Right ventricle myocardium superior (tissue), 1 donor: ENCODE measurements at places on chromosomes 7 and 10.
A peak's percentile ranks its signal among the peaks of the same experiment; 100 is the strongest.

DNA sequence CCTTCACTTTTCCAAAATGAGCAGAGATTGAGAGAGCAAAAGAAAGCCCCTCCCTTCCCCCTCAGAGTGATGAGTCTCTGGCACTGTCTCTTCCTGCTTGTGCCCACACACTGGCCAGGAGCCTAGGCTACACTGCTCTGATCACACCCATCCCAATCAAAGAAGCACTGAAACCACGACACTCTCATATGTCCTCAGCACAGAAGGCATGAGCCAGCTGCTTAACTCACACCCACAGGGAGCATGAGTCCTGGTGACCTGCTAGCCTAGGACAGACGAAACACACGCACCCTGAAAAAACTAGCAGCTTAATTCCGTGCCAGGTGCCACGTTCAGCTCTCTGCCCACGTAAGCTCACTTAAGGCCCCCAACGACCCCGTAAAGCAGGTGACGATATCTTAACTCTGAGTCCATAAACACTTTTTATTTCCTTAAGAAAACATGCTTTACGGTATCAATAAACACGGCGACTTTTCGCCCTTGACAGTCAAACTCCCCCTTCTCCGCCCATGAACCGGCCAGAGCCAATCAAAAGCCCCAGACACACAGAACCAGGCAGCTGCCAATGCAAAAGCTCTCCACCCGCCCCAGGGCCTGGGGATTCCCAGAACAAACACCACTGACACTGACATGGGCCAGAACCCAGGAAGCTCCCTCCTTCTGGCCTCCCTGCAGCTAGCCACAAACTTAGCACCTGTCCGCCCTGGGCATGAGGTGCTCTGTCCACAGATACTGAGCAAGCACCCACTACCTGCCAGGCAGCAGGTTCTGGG, 69.0 kb downstream of the TNRC18 start:
- peak; percentile 81 for DNase-seq

DNA sequence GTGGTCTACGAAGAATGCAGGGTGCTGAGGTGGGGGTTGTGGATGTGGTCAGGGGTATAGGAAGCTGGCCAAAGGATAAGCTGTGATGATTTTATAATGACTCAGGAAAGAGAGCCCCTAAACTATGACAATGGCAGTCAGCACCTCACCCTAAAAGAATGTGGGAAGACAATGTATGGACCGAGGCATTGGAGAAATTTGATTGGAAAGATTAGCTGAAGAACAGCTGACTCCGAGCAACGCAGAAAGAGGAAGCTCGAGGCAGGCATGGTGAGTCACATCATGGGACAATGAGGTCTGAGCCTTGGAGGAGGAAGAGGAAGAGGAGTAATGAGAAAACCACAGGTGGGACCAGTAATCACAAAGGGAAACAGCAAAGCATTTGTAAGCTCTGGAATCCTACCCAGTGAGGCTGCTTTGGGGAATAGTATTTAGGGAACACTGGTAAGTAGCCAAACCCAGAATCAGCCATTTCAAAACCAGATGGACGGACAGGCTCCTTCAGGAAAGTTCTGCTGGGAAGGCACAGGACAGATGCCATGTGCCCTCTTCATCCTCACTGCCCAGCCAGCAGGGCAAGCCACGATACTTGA, 295.4 kb downstream of the PRPF18 start:
- DNase-seq, result peak; percentile 59

- no peak for DNase-seq
Observed at GRCh38 chr10:18719811-18720210, 60.6 kb downstream of the ARL5B start.

- no peak for DNase-seq
Observed at GRCh38 chr7:126302639-126303038, 950.1 kb downstream of the GRM8 start.

GRCh38 chr10:12419262-12419847, 70.0 kb downstream of the CAMK1D start:
- DNase-seq, result no peak

DNA sequence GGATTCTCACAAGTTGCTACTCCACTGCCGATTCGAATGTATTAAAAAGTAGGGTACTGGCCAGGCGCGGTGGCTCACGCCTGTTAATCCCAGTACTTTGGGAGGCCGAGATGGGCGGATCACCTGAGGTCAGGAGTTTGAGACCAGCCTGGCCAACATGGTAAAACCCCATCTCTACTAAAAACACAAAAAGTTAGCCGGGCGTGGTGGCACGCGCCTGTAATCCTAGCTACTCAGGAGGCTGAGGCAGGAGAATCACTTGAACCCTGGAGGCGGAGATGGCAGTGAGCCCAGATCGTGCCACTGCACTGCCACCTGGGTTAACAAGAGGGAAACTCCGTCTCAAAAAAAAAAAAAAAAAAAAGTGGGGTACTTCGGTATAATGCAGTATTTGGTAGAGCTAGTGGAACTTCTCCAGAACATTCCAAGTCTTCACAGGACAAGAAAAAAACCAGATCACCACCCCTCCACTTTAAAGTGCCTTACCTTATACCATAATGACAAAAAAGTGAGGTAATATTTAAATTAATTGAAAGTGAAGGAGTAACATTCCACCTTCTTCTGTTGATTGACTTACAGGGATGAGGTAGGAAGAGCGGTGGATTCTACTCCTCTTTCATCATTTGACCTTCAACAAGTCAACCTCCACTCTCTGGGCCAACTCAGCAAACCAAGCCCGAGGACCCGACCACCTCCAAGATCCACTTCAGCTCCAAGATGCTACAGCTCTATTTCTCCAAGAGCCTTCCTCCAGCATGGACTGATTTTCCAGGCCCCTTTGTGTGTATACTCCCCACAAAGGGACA, 2.0 kb downstream of the BAZ1B start:
- no peak for DNase-seq

DNA sequence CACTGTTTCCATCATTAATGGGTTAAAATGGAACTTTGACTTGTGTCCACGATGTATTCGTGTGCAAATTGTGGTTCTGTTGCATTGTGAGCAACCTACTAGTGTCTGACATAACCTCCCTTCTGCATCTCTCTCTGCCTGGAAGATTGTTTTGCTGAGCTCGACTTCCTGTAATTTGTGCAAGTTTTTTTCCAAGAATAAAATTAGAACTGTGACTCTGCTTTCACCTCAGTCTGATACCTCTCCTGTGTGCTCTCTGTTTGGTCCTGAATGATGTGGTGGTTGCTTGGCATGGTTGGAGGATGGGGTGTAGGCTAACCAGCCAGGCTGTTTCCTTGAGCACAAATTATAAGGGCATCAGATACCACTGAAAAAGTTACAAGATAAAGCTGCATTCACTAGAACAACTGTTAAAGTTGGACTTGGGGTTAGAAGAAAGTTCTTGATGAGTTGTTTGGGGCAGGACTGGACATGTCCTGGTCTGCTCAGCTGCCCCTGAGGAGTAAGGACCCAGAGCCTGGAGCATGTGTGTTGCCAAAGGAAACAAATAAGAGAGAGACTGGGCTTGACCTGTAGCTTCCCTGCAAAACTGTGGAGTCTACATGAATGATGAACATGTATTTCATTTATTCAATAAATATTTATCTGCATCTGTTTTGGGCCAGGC, 1.9 kb upstream of the VOPP1 start:
- DNase-seq, result no peak

DNA sequence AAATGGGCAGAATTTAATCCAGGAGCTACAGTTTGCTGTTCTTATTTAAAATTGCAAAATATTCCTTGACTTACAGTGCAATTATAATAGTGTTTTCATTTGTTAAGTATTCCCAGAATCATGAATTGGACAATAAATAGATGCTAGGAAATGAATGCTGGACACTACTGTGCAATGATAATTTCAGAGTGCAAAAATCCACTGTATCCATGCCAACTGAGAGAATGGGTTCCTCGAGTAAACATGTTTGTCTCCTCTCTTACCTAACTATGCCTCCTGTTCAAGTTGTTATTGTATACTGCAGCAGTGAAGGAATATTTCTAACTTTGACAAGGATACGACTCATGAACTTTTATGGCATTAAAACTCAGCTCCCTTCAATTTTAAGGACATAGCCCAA, 1396.3 kb downstream of the GATA3 start:
- no peak for DNase-seq

DNA sequence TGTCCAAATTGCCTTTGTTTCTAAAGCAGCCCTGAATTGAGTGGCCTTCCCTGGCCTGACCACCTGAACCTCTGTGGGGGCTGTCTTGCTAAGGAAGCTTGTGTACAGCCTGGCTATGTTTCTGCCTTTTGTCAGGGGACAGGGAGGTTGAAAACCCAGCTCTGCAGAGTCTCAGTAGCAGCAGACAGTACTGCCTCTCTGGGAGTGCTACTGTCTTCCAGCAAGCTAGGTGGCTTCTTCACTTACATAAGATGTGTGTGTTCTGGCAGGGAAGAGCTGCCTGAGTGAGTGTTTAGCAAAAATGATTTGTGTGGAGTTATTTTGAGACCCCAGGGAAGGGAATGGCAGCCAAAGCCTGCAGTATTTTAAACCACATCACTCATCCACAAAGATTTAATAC, 57.4 kb downstream of the LRRC4 start:
- no peak for DNase-seq

GRCh38 chr10:71035511-71036296, 147.3 kb upstream of the PCBD1 start:
- no peak for DNase-seq

GRCh38 chr7:139329119-139329518, 12.0 kb upstream of the FMC1 start:
- no peak for DNase-seq

GRCh38 chr10:133292919-133293809, 15.5 kb downstream of the TUBGCP2 start:
- DNase-seq, result peak; percentile 40

- DNase-seq, result no peak
Observed at GRCh38 chr7:2518737-2519118, 846 bp upstream of the LFNG start.

DNA sequence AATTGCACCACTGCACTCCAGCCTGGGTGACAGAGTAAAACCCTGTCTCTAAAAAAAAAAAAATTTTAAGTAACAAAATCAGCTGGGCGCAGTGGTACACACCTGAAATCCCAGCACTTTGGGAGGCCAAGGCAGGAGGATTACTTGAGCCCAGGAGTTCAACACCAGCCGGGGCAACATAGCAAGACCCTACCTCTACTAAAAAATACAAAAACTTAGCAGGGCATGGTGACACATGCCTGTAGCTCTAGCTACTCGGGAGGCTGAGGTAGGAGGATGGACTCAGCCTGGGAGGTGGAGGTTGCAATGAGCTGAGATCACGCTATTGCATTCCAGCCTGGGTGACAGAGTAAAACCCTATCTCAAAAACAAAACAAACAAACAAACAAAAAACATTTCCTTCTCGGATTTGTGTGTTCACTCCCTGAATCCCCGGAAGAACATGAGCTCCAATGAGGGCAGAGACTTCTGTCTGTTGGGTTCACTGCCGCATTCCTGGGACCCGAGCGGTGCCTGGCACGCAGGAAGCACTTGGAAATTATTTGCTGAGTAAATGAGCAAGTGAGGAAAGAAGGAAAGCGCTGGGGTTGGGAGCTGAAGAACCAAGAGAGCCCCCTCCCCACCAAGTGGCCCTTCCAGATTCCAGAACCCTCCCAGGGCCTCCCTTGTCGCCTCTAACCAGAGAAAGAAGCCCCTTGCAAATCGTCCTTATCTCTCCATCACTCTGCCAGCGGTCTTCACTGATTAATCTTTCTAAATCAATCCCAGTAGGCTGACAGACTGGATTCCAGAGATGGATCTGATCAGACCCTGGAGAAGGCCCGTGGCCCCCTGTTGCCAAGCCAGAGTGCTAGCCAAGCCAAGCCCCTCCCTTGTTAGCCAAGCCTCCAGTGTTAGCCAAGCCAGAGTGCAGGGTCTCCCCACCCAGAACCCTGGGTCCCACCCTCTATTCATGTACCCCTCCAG, 6.2 kb downstream of the TNRC18 start:
- no peak for DNase-seq

- no peak for DNase-seq
Observed at GRCh38 chr7:142865766-142866165, 10.9 kb downstream of the EPHB6 start.

- peak; percentile 57 for DNase-seq
Observed at GRCh38 chr7:35749556-35749955, 51.3 kb upstream of the SEPTIN7 start.

- DNase-seq, result no peak
Observed at GRCh38 chr10:2236876-2237275, 499.6 kb upstream of the ADARB2 start.

DNA sequence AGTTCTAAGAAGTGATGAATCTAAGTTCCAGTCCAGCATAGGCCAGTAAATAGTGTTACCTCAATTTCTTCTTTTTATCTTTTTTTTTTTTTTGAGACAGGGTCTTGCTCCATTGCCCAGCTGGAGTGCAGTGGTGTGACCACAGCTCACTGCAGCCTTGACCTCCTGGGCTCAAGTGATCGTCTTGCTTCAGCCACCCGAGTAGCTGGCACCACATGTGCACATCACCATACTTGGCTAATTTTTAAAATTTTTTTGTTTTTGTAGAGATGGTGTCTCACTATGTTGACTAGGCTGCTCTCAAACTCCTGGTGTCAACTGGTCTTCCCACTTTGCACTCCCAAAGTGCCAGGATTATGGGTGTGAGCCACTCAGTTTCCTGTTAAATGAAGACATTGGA, 126.6 kb upstream of the LYZL2 start:
- no peak for DNase-seq

- no peak for DNase-seq
Observed at GRCh38 chr10:62147425-62147824, 121.2 kb downstream of the RTKN2 start.

DNA sequence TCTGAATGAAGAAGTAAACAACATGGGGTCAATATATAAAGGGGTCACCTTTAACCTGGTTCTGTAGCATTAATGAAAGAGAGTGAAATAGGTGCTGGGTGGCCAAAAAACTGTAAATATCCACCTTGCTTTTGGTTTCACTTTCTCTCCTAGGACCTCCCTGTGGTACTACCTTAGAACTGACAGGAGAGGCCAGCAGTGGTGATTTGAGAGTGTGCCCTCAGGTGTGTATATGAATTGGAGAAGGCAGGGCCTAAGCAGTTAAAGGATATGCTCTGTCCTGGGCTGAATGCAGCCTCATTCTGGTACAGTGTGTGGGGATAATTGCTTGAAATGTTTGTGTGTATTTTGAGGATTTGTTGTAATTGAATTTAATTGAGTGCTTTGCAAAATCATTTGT, 62.0 kb downstream of the BBS9 start:
- DNase-seq, result no peak
